ENCODE measurements at places on chromosomes 4 and X.

GRCh38 chr4:168514249-168514852 is 17.5 kb downstream of the PALLD start:
- no peak for DNase-seq

GRCh38 chrX:101787934-101788333 is 128.3 kb upstream of the ARMCX2 start:
- DNase-seq: no peak

DNA sequence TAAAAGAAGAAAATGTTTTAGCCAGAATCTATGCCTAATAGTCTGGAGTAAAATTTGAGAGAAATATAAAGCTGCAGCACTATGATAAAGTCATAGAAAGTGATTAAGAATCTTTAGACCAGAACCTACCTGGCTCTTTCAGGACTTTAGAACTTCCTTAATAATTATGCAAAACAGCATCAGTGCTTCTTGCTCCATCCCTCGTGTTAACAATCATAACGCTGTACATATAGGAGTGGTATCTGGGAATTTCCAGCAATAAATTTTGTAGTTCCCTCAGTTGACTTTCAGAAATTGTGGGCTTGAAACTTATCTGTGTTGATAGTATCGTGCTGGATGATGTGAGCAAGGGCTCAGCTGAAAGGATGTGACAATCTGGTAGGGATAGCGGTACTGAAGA is 102.1 kb upstream of the RASGEF1B start:
- no peak for DNase-seq

GRCh38 chrX:41921492-41922430 is 1.6 kb downstream of the CASK start:
- no peak for DNase-seq

DNA sequence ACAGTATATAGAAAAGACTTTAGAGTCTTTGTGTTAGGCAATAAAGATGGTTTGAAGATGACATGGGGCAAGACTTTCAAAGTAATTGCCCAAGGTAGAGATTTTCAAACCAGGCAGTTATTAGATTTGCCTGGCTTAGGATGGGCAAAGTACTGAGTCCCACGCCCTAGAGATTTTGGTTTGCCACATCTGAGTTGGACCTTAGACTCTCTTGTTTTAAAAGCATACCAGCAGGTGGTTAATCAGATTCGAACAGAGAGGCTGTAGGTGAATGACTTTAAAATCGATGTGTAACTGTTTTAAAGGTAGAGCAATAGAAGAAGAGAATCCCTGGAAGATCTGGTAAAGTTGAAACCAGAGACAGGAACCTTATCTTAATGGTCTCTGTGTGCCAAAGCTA is 121.5 kb downstream of the RAPGEF2 start:
- no peak for DNase-seq
